ENCODE measurements at places on chromosomes 1 and 21. TPM values are rescaled to one million over a fixed set of nuclear protein-coding genes. Genes with fewer than 3 reads are reported as not detected.

- no peaks in the 10 kb centered on the region for H3K36me3 ChIP-seq
- no peak overlapping the region for H3K27ac ChIP-seq
- DNase-seq, result no peak
- no peaks in the 10 kb centered on the region for H3K27me3 ChIP-seq
Measured at GRCh38 chr1:98287626-98288025, 366.8 kb upstream of the DPYD start.

GRCh38 chr1:19140465-19140864, 69.6 kb downstream of the UBR4 start:
- no peak overlapping the region for H3K4me3 ChIP-seq
- peaks cover 100% of the 10 kb centered on the region for H3K36me3 ChIP-seq
- H3K4me1 ChIP-seq, result no peaks in the 10 kb centered on the region

DNA sequence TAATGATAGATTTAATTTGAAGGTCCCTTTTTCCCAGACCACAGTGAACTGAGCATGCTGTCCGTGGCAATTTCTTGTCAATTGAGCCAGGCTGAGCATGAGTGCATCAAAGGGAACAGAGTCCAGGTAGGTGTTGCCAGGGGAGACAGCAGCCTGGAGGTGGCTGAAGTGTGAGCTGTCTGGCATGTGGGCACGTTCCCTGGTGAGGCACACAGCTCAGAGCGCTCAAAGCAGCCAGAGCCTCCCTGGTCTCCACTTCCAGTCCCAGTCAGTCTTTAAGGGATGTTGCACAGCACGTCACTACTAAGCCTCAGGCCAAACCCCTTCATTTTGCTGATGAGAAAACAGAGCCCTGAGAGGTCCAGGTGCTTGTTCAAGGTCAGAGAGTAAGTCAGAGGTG, 251.4 kb downstream of the MATN1 start:
- H3K27ac ChIP-seq, result no peak overlapping the region
- no peaks in the 10 kb centered on the region for H3K4me1 ChIP-seq
- H3K4me3 ChIP-seq, result no peak overlapping the region
- no peaks in the 10 kb centered on the region for H3K27me3 ChIP-seq
- DNase-seq, result no peak

The CASQ2 gene
- not detected for total RNA-seq

DNA sequence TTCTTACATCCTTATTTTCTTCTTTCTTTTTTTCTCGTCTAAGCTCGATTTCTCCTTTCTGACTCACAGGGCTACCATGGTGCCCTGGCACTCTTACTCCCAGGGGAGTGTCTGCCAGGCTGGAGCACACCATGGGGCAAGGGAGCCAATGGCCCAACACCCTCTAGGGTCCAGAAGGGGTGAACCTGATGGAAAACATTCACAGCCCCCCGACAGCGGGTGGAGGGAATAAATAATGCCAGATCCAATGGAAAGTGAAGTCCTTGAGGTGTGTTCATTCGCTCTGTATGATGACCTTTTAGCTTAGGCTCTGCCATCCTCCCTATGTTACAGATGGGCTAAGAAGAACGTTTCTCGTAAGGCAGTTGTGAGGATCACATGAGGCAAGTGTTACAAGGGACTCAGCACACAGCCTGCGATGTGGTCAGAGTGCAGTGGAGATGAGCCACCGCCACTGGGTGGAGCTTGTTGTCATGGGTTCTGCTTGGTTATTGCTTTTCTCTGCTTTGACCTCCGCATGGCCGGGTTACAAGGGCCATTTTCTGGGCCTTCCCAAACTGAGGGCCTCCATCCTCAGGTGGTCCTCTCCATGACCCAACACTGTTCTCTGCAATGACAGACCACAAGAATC, 3.5 kb upstream of the FCMR start:
- DNase-seq, result no peak
- no peak overlapping the region for H3K27ac ChIP-seq
- no peaks in the 10 kb centered on the region for H3K4me1 ChIP-seq
- no peaks in the 10 kb centered on the region for H3K27me3 ChIP-seq
